H9 (cell line): ENCODE measurements at places on chromosomes 12 and 14. TPM values are rescaled to one million over a fixed set of nuclear protein-coding genes. Genes with fewer than 3 reads are reported as not detected.

Gene WSCD2
- total RNA-seq, result 0.92 and 1.2 TPM in 2 replicates

Gene GLT1D1
- total RNA-seq, result 6.7 and 7.0 TPM in 2 replicates

Gene DIO2
- total RNA-seq, result not detected in 2 replicates

Gene RAD9B
- total RNA-seq, result 0.22 TPM in 1 of 2 replicates, not detected in the other

Gene AHNAK2
- 2.3 and 2.8 TPM in 2 replicates for total RNA-seq

Gene HCAR1
- 0.07 TPM in 2 replicates for total RNA-seq

Gene CD163L1
- total RNA-seq, result 0.18 and 0.39 TPM in 2 replicates

DNA sequence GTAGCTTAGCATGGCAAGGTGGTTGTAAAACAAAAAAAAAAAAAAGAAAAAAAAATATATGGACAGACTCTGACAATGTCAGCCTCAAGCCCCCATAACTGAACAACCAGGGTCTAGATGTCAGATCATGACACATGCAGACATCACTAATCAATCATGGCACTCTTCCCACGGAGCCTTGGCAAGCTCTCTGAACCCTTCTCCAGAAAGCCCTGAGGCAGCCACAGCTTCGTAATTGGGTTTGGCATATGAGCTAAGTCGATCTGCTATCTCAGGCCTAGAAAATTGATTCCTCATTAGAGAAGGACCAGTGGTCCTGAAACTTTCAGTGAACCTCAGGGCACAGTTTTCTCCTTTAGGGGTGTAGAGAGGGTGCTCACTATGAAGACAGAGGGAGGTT is 112.2 kb downstream of the GPR135 start:
- no peak overlapping the region for H3K4me3 ChIP-seq
- peaks cover 2% of the 10 kb centered on the region; the same call in 1 of the 2 replicates for H3K4me1 ChIP-seq
- H3K27ac ChIP-seq, result no peak overlapping the region

DNA sequence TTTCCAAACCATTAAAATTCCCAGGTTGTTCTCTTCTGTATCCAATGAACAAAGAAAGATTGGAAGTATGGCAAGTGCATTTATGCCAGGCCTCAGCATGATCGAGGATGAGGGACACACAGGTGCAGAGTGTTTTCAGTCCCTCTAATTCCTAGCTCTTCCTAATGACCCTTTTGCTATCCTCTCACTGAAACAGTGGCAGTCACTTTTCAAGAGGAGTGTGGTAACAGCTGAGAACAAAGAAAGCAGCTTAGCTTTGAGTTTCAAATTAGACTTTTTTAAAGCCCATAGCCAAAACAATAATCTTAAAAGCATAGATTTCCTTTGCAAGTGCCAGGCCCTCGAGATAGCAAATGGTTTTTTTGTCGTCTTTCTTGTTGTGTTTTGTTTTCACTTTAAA is 110.8 kb downstream of the KCNH5 start:
- no peaks in the 10 kb centered on the region; the same call in 1 of the 2 replicates for H3K4me1 ChIP-seq
- DNase-seq, result no peak
- H3K4me3 ChIP-seq, result no peak overlapping the region
- H3K36me3 ChIP-seq, result no peaks in the 10 kb centered on the region
- no peak overlapping the region for H3K27ac ChIP-seq

- no peak overlapping the region for H3K27ac ChIP-seq
- no peaks in the 10 kb centered on the region for H3K4me1 ChIP-seq
- no peak overlapping the region for H3K4me3 ChIP-seq
- no peak for DNase-seq
- no peaks in the 10 kb centered on the region for H3K27me3 ChIP-seq
- H3K36me3 ChIP-seq, result no peaks in the 10 kb centered on the region
These were observed 225.2 kb downstream of the C12orf75 start for GRCh38 chr12:105555556-105556295.

- DNase-seq, result no peak
- no peaks in the 10 kb centered on the region for H3K36me3 ChIP-seq
- H3K4me3 ChIP-seq, result no peak overlapping the region
These were observed 388.7 kb downstream of the TMEM117 start for GRCh38 chr12:44224399-44225148.

DNA sequence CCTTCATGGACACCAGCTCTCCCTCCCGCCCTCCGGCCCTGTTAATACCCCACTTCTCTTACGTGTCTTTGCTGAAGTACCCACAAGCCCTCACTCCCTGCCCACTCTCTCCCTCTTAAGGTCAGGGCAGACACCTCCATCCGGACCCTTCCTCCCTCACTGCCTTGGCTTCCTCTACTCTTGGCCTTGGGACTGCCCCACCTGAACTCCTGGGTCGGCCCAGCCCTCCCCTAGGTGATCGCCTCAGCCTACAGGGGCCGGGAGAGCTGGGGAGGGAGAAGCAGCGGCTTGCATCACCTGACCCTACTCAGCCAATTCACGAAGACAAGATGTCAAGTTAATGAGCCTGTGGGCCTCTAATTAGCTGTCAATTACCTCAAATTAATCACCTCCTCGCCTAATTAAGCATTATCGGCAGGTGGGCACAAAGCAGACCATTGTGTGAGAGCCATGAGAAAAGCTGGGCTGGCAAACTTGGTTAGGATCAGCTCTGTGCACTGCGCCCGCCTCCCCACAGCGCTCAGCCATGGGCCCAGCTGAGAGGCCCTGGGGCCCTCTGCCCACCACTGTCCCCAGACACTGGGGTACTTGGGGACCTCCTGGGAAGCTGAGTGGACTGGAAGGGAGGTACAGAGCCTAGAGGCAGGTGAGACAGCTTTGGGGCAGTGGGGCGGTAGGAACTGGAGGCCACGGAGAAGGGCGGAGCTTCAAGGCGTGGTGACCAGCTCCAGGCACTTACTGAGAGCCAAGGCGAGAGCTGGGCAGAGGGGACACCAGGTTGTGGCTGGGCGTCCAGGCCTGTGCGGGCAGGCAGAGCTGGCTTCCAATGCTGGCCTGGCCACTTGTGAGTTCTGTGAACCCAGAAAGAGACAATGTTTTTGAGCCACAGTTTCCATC is 25.1 kb upstream of the VSX2 start:
- H3K36me3 ChIP-seq, result no peaks in the 10 kb centered on the region
- DNase-seq, result no peak
- H3K4me1 ChIP-seq, result no peaks in the 10 kb centered on the region; the same call in 1 of the 2 replicates
- no peak overlapping the region for H3K27ac ChIP-seq

DNA sequence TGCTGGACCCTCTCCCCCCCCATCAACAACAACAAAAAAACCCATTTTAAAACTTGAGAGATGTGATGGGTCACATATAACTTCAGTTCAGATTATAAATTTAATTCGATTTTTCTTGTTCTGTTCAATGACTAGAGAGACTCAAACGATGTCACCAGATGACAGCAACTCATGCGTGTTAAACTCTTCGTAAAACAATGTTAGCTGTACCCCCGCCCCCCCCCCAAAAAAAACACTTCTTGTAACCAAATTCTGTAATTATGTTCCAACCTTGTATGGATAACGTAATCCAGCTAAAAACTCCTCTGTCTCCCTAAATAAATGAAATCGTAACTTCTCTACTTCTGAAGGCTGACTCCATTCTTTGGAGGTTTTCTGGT is 614 bp upstream of the NACA start:
- DNase-seq, result no peak
- peaks cover 10% of the 10 kb centered on the region for H3K4me1 ChIP-seq
- no peak overlapping the region for H3K27ac ChIP-seq
- peaks cover 73% of the 10 kb centered on the region for H3K36me3 ChIP-seq
- H3K27me3 ChIP-seq, result no peaks in the 10 kb centered on the region

DNA sequence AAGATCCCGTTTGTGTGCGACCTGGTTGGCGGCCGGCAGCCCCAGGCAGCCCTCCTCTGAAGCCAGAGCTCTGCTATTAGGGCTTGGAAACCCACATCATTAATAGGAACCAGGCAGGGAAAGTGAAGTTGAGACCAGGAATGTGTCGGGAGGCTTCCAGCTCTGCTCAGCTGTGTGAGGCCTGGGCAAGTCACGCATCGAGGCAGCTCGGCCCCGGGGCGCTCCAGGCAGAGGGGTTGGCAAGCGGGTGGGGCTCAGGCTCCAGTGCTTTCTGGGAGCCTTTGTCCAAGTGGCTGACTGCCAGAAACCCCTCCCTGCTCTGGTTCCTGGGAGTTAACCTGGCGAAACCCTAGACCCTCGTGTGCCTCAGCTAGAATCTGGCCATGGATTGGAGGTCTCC is 1151.7 kb downstream of the VRK1 start:
- H3K4me1 ChIP-seq, result no peaks in the 10 kb centered on the region
- no peaks in the 10 kb centered on the region for H3K36me3 ChIP-seq
- H3K4me3 ChIP-seq, result no peak overlapping the region

DNA sequence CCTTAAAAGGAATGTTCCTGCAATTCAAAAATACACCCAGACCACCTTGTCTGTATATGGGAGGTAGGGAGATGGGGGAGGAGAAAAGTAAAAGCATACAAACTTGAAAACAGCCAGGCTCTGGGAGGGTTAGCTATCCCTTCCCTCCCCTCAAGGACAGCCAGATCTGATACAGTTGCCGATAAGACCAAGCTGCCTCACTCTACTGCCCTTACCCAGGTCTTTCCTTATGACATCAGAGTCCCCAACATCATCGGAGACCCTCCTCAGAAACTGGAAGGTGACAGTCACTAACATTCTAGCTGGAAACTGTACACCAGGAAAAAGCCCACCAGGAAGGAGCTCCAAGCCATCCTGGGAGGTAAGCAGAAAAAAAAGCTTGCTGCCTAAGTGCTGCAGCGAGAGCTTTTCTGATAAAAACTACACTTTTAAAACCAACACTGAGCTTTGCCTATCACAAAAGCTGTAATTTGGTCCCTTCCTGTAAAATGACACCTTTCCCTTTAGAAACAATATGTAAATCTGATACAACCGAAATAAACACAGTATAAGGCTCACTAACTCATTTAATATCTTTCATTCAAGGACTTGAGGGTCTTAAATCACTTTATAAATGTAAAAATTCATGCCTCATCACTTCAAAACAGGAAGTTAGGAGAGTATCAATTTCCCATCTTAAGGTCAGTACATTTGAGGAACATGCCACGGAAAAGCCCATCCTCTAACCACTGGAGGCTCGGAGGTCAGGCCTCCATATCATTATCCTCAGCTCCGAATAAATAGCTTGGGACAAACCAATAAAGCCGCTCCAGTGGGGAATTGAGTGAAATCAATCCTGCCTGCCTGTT is 20.4 kb upstream of the PLEKHH1 start:
- DNase-seq, result no peak
- no peak overlapping the region for H3K4me3 ChIP-seq
- no peak overlapping the region for H3K27ac ChIP-seq

- H3K4me3 ChIP-seq, result no peak overlapping the region
- no peak overlapping the region for H3K27ac ChIP-seq
- no peaks in the 10 kb centered on the region for H3K27me3 ChIP-seq
- H3K36me3 ChIP-seq, result no peaks in the 10 kb centered on the region
- DNase-seq, result no peak
These were observed 106.0 kb downstream of the RPS29 start for GRCh38 chr14:49480053-49480760.

GRCh38 chr12:112870267-112870980 is 36.3 kb upstream of the OAS1 start:
- no peak overlapping the region for H3K4me3 ChIP-seq
- H3K27me3 ChIP-seq, result no peaks in the 10 kb centered on the region
- no peak overlapping the region for H3K27ac ChIP-seq
- H3K4me1 ChIP-seq, result no peaks in the 10 kb centered on the region

DNA sequence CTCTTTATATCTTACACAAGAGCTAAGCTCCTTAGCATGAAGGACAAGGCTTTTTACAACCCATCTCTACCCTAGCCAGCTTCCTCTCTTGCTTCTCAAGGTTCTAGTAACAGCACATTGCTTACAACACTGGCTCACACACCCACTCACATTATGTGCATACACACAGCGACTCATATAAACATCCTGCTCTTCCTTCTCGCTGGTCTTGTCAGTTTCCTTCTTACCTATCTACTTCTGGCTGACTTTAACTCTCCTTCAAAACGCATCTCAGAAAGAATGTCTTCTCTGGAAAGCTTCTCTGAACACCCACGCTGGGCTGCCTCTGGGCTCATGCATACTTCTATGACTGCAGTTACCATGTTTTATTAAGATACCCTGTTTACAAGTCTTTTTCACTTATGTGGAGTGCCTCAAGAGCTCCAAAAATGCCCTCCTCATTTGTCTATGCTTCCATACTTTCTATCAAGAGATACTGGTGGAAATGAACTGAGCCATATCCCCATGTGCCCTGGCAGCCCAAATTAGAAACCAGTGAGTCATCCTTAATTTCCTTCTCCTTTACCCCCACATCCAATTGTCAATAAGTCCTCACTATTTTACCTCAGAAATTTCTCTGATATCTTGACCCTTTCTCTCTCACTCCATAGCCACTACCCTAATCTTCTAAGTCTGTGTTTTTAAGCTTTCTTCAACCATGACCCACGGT is 126.9 kb upstream of the KRAS start:
- no peaks in the 10 kb centered on the region for H3K36me3 ChIP-seq
- no peaks in the 10 kb centered on the region for H3K27me3 ChIP-seq
- H3K4me1 ChIP-seq, result no peaks in the 10 kb centered on the region
- H3K27ac ChIP-seq, result no peak overlapping the region
- no peak overlapping the region for H3K4me3 ChIP-seq

- H3K27ac ChIP-seq, result no peak overlapping the region
- no peaks in the 10 kb centered on the region for H3K4me1 ChIP-seq
- no peak overlapping the region for H3K4me3 ChIP-seq
- DNase-seq, result no peak
- H3K36me3 ChIP-seq, result peaks cover 29% of the 10 kb centered on the region
These were observed 215.8 kb downstream of the PCNX1 start for GRCh38 chr14:71122866-71123565.

GRCh38 chr12:6632026-6632983 is 3.5 kb downstream of the LPAR5 start:
- DNase-seq, result no peak
- H3K27me3 ChIP-seq, result no peaks in the 10 kb centered on the region
- H3K4me1 ChIP-seq, result no peaks in the 10 kb centered on the region
- H3K4me3 ChIP-seq, result no peak overlapping the region
- H3K36me3 ChIP-seq, result no peaks in the 10 kb centered on the region

DNA sequence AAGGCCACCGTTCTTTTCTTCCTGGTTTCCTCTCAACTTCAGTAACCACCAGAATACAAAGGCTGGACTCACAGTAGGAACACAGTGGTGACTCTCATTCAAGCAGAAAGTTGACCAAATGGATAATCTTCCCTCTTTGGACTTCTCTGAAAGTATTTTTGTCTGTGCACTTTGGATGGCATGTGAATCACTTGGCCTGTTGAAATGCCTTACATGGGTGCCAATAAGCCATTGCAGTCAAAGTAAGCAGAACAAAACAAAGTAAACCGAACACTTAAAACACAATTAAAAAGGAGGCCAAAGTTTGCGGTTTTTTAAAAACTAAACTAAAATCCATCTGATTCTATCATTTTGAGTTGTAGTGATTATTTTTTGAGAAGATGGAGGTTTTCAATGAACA is 370.1 kb upstream of the DDHD1 start:
- no peak for DNase-seq
- H3K27me3 ChIP-seq, result no peaks in the 10 kb centered on the region
- no peak overlapping the region for H3K27ac ChIP-seq
- H3K36me3 ChIP-seq, result no peaks in the 10 kb centered on the region

- no peak overlapping the region for H3K4me3 ChIP-seq
- H3K36me3 ChIP-seq, result peaks cover 6% of the 10 kb centered on the region; the same call in 2 of the 3 replicates
- H3K4me1 ChIP-seq, result no peaks in the 10 kb centered on the region
- no peaks in the 10 kb centered on the region for H3K27me3 ChIP-seq
- no peak for DNase-seq
These were observed 105.6 kb downstream of the PAWR start for GRCh38 chr12:79585147-79585546.

DNA sequence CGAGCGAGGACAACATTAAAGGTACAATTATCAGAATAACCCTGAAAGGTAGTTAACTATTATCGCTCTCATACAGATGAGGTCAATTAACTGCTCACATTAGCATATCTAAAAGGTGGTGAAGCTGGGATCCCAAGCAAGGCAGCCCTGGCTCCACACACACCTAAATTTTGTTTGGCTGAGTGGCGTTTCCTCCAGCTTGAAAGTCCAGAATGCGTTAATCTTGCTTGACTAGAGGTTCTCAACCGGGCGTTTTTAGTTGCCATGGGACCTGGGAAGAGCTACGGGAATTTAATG is 531 bp downstream of the DLGAP5 start:
- H3K4me1 ChIP-seq, result peaks cover 5% of the 10 kb centered on the region; the same call in 1 of the 2 replicates
- peak overlapping the region; percentile 28 for H3K27ac ChIP-seq
- no peak for DNase-seq
- H3K4me3 ChIP-seq, result peak overlapping the region; percentile 95
